ENCODE measurements at places on chromosomes 11 and 22.

- no peak for DNase-seq
These were observed 30.8 kb downstream of the CBL start for GRCh38 chr11:119236891-119237290.

DNA sequence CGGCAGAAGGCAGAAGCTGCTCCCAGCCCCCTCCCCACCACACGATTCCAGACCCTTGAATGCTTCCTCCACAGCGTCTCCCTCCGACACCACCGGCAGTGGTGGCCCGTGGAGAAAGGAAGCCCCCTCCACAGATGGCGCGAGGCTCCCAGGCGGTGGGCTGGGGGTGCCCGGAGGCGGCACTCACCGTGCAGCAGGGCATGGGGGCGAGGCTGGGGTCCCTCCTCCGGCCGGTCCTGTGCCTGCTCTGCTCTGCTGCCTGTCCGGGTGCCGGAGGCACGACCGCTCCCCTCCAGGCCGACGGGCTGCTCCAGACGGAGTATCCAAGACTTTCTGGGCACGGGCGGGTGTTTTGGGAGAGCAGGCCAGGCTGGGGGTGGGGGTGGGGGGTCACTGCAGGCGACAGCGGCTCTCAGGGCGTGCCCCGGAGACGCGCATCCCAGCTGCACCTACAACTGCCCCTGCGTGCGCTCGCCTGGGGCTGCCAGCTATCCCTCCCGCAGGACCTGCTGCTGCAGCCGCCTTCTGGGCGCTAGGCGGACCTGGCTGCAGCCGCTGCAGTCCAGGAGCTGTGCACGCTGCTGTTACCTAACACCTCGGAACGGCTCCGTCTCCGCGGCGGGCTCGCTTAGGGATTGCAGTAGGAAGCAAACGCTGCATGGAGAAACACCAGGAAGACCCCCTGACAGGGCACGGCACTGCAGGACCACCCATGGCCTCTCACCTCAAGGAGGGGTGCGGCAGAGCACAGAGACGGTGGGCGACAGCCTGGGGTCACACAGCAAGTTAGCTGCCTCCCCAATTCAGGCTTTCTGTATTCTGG, 15.2 kb downstream of the MRGPRG start:
- no peak for DNase-seq

GRCh38 chr11:2390725-2391151, 9.8 kb upstream of the TSSC4 start:
- DNase-seq = no peak

DNA sequence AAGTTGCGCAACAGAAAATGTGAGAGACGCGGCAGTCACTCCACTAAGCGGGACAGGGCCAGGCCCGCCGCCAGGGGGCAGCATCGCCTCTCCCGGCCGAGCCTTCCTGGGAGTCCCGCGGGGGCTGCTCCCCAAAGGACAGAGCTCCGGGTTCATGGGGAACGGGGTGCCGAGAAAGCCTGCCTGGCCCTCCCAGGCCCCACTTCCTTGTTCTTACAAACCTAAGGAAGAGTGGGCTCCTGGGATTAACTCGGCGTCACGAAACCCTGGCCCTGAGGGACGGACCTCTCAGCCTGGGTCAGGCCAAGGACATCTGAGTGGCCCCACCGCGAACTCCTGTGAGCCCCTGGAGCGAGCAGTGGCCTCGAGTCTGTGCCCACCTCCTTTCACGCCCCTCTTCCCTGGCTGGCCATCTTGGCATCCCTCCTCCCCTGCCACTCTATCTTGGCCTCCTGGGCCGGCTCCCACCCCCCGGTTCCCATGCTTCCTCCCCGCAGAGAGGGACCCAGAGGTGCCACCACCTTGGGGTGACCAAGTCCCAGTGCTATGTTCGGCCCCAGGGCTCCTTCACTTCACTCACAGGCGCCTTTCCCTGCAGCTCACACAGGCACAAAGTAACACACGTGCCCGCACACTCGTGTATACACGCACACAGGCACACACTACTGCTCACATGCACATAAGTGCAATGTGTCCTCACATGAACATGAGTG, 99.9 kb upstream of the FGF3 start:
- no peak for DNase-seq

- DNase-seq = no peak
These were observed 199.5 kb downstream of the MYO18B start for GRCh38 chr22:25941365-25941960.

- DNase-seq = no peak
These were observed 4.2 kb upstream of the SUSD2 start for GRCh38 chr22:24177045-24177444.

- DNase-seq = no peak
These were observed 93.5 kb downstream of the PDHX start for GRCh38 chr11:35009944-35010342.

GRCh38 chr22:19063581-19064353, 58.4 kb downstream of the DGCR2 start:
- DNase-seq = no peak

DNA sequence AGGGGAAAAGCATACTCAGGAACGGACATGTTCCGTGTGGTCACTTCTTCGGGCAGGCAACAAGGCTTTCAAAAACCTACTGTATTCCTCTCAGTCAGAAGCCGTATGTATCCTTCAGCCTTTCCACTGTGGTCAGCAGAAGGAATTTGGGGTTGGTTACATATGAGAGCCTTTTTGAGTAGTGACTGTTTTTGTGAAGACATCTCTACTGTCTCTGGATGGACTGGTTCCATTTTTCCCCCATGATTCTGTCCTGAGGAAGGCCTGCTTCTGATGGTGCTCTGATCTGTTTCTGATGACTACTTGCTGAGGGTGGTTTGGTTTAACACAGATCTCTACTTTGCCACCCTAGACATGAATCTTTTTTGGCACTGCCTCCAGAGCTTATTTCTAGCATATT, 63.7 kb upstream of the HORMAD2 start:
- no peak for DNase-seq

- DNase-seq = no peak
These were observed 13.6 kb upstream of the ALDH3B2 start for GRCh38 chr11:67687986-67688385.

GRCh38 chr22:35114131-35114980, 48.4 kb downstream of the ISX start:
- DNase-seq = no peak

DNA sequence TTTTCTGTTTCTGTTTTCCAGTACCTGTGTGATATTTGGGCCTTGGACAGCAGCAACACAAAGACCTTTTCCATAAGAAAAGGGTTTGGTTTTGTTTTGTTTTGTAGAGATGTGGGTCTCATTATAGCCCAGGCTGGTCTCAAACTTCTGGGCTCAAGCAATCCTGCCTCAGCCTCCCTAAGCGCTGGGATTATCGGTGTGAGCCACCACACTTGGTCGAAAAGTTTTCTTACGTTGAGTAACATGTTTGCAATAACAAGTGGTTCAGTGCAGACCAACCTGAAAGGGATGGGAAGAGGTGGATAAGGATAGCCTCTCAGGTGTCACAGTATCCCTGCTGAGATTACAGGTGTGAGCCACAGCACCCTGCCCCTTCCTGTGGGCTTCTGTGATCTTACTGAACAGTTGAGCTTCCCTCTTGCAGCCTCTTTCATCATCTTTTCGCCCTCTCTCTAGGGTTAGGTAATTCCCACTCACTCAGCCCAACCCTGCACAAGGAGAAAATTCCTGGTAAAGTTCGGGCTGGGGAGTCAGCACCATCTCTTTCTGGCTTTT, 3.5 kb upstream of the MRPL48 start:
- no peak for DNase-seq

DNA sequence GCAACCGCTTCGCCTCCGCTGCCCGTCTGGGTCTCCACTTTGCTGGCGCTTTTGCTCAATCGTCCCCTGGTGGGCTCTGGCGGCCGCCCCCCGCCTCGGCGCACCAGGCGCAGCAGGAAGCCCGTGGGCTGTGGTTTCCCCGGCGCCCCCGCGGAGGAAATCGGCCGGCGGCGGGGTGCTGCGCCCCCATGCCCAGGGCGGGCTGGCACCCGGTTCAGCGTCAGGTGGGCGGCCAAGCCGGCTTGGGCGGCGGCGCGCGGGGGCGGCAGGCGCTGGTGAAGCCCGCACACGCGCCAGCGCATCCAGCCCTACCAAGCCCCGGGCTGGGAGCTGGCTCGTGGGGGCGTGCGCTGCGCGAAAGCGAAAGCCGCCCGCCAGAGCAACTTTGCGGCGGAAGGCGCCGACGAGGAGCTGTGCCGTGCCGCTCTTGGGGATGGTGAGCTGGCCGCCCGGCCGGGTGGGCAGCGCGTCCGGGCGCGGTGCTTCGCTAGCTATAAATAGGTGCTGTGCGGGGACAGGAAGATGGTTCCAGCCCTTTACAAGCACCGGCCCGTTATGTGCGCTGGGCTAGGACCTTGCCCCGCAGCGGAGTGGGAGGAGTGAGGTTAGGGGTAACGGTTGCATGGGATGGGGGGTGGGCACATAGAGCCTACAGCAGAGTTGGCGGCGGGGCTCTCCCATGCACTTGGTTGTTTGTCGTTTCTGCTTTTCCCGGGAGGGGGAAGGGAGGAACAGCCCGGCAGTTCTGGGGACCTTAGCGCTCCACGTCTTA, 25.0 kb upstream of the SUSD2 start:
- DNase-seq = no peak

GRCh38 chr11:130156108-130157022, 3.2 kb upstream of the ST14 start:
- no peak for DNase-seq

DNA sequence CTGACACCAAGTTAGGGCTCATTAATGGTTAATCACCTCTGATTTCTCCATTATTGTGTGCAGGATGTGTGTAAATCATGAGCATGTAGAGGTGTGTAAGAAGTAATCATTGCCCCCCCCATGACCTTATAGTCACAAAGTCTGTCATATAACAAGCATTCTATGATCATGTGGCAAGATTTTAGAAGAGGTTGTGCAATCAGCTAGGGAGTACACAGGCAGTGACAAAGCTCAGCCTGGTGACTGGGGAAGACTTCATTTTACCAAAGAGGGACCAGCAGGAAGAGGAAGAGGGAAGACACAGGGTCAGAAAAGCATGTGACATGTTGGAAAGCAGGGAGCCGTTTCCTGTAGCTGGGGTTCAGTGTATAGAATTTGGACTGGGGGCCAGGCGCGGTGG, 176.5 kb upstream of the LARGE1 start:
- no peak for DNase-seq

DNA sequence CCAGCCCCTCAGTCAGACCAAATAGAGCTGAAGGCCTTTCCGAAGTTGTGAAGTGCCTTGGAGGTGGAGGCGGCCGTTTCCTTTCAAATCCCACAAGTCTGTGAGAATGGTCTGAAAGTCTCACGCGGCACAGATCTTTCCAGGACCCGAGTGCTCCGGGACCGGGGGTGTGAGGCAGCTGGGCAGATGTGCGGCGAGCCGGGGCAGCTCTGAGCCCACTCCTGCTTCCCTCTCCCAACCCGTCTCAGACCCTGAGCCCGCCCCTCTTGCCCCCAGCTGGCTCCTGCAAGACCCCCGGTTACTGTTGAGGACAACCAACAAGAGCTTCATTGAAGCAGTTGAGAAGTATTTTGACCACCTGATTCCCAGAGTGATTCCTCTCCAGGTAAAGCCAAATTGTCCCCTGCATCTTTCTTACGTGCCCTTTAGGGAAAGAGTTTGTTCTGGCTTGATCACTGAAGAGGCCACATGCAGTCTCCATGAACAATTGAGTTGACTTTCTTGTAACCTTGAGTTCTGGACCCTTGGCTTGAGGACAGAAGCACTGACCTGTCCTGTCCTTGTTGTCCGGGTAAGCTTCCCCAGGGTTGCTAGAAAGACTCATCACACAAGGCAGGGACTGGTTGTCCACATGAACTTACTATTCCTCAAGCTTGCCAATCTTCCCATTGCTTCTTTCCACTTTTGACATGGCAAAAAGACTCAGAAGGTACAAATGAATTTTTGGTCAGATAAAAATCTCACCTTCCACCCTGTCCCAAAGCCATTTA, 7.5 kb downstream of the GLB1L3 start:
- DNase-seq = no peak

GRCh38 chr11:127859941-127860354, 727.4 kb downstream of the ETS1 start:
- DNase-seq = no peak

GRCh38 chr22:37209140-37209845, 3.0 kb downstream of the SSTR3 start:
- no peak for DNase-seq

GRCh38 chr11:32786811-32787210, 7.7 kb downstream of the CCDC73 start:
- DNase-seq = no peak

- DNase-seq = no peak
These were observed 2.9 kb downstream of the DUSP18 start for GRCh38 chr22:30664798-30665197.

GRCh38 chr11:61254403-61255025, 13.5 kb downstream of the PGA5 start:
- DNase-seq = peak; percentile 35

GRCh38 chr11:83639995-83640758, 354.0 kb upstream of the CCDC90B start:
- DNase-seq = no peak

- DNase-seq = no peak
These were observed 67.2 kb downstream of the SLC17A6 start for GRCh38 chr11:22405377-22405776.

GRCh38 chr22:22155146-22155545, 89.4 kb upstream of the VPREB1 start:
- DNase-seq = no peak

GRCh38 chr11:58597486-58598144, 18.8 kb downstream of the ZFP91 start:
- no peak for DNase-seq

DNA sequence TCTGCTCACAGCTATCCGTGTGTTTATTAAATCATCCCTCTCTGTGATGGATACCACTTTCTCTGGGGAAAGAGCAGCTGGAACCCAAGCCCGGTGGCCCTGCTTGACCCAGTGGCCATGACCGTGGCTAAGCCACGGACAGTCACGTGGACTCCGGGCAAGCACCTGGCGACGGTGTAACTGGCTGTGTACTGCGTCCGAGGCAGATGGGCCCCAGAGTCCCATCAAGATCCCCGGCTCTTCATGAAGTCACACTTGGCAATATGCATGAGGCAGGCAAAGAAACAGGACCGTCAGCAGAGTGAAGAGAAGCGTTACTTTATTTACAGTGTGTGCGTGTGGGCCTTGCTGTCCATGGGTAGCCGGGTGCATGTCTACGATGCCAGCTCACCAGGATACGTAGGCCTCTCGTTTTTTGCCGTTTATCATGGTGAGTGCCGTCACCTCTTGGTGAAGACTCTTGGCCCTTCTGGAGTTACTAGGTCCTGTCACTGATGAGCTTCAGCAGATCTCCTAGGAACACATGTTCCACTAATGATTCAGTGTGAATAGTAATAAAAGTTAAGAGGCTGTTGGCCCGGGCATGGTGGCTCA, 366.3 kb downstream of the TBC1D22A start:
- no peak for DNase-seq

- DNase-seq = peak; percentile 28
These were observed 35.0 kb upstream of the SORL1 start for GRCh38 chr11:121417055-121417551.

All from keratinocyte (primary cell).